ENCODE measurements at places on chromosomes 7 and 10. TPM values are rescaled to one million over a fixed set of nuclear protein-coding genes. Genes with fewer than 3 reads are reported as not detected.

- peak overlapping the region; percentile 44 for H3K27ac ChIP-seq
- no peaks in the 10 kb centered on the region for H3K36me3 ChIP-seq
- H3K4me3 ChIP-seq: no peak overlapping the region
- peaks cover 7% of the 10 kb centered on the region for H3K4me1 ChIP-seq
Measured at GRCh38 chr10:62018131-62018911, 116.8 kb downstream of the ARID5B start.

DNA sequence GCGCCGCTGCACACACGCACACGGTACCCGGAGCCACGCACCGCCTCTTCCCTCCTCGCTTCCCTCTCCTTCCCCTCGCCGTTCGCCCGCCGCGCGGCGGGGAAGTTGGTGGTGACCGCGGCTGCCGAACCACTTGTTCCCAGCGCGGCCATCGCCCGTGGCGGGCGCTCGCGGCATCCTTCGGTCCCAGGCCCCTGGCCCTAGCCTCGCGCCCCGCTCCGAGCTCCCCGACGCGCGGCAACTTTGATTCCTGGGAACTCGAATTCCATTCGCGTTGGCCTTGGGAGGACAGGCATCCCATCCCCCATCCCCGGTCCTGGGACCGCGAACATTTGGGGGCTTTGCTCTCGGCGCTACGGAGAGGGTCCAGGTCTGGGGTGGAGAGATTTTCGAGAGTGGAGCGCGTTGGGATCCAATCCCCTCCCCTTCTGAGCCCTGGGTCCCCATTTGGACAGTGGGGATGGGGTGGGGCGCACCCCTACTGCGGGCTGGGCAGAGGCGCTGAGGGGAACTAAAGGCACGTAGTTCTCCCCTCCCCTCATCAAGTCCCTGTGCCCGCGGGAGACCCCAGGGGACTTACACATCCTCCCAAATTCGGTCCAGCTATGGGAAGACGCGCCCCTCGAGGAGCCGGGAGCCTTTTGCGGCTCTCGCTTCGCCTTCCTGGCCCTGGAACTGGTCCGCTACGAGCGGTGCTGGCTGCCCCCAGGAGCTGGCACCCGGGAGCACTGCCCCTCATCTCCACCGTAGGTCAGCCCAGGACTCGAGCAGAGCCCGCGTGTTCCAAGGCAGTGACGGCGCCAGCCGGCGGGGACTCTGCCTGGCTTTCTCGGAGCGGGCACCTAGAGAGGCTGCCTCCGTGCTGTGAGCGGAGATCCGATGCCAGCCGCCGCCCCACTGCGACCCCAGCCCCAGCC lies 834 bp downstream of the CDH23 start:
- H3K27ac ChIP-seq: no peak overlapping the region
- H3K4me3 ChIP-seq: peak overlapping the region; percentile 58
- peak; percentile 79 for DNase-seq
- H3K4me1 ChIP-seq: no peaks in the 10 kb centered on the region
- H3K36me3 ChIP-seq: no peaks in the 10 kb centered on the region

GRCh38 chr10:7209458-7209857 lies 201.4 kb downstream of the SFMBT2 start:
- H3K4me1 ChIP-seq: no peaks in the 10 kb centered on the region
- DNase-seq: no peak
- no peaks in the 10 kb centered on the region for H3K36me3 ChIP-seq
- H3K27ac ChIP-seq: no peak overlapping the region
- H3K4me3 ChIP-seq: no peak overlapping the region

- no peaks in the 10 kb centered on the region for H3K4me1 ChIP-seq
- H3K4me3 ChIP-seq: no peak overlapping the region
Measured at GRCh38 chr10:132643709-132644526, 106.3 kb downstream of the INPP5A start.

- no peak for DNase-seq
- no peaks in the 10 kb centered on the region for H3K27me3 ChIP-seq
- no peaks in the 10 kb centered on the region for H3K4me1 ChIP-seq
- H3K27ac ChIP-seq: no peak overlapping the region
- no peaks in the 10 kb centered on the region for H3K36me3 ChIP-seq
Measured at GRCh38 chr7:118352867-118353453, 128.5 kb downstream of the ANKRD7 start.

DNA sequence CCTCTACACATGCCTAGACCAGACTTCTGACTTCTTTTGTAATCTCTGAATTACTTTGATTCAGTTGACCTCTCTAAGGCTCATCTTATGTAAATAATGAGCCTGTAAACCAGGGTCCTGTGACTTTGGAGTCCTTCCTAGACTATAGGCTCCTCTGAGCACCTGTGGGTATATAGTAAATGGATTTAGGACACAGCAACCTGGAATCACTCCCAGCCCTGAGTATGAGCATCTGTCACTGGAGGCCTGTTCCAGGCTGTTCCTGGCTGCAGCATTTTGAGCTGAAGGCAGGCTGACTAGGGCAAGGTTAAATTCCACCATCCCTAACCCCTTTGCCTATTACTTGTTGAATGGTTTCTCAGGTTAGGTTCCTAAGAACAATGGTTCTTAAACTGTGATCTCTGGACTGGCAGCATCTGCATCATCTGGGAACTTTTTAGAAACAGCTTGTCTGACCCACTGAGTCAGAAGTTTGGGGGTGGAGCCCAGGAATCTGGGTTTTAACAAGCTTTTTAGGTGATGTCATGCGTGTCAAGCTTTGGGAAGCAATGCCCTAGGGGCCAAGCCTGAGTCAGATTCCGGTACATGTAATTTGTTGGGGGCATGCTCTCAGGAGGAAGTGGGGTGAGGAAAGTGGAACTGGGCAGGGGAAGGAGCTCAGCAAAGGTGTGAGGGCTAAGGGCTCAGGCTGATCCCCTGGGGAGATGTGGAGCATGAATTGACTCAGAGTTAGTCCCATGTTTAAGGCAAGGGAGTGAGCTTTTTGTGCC lies 28.2 kb downstream of the MINDY4 start:
- DNase-seq: peak; percentile 91
- H3K27me3 ChIP-seq: no peaks in the 10 kb centered on the region
- H3K4me3 ChIP-seq: no peak overlapping the region
- H3K36me3 ChIP-seq: no peaks in the 10 kb centered on the region
- H3K27ac ChIP-seq: peak overlapping the region; percentile 46
- H3K4me1 ChIP-seq: peaks cover 4% of the 10 kb centered on the region

- no peaks in the 10 kb centered on the region for H3K27me3 ChIP-seq
- H3K4me1 ChIP-seq: no peaks in the 10 kb centered on the region
- no peaks in the 10 kb centered on the region for H3K36me3 ChIP-seq
- H3K4me3 ChIP-seq: no peak overlapping the region
Measured at GRCh38 chr10:55001422-55001821, 200.4 kb upstream of the PCDH15 start.

DNA sequence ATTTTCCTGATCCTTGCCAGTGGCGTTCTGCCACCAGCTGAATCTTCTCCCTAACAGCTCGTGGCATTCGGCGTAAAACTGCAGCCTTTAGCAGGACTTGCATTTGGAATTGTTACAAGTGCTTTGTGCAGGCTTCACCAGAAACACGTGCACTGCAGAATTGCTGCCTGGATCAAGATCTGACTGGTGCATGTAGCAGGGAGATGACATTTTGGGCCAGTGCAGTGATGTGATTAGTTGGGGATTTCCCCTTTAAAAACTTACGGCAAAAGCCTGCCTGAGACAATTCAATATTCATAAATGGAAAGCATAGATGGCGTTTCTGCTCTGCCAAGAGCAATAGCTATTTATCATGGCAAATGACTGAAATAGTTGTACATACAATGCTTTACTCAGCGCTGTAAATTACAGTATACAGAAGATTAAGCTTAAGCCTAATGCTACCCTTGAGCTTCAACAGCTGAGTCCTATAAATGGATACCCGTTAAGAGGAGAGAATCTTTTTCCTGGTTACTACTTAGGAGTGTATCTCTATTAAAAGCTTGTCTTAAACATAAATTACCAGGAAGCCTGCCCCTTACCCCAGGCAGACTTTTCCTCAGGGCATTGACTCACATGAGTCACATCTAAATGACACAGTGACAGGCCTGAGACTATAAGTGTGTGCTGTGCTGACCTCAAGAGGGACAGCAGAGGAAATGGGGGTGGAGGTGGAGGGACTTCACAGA lies 106.3 kb downstream of the ATXN7L1 start:
- H3K36me3 ChIP-seq: no peaks in the 10 kb centered on the region
- H3K4me1 ChIP-seq: no peaks in the 10 kb centered on the region
- no peak for DNase-seq
- no peak overlapping the region for H3K4me3 ChIP-seq

GRCh38 chr10:76133597-76134255 lies 702.3 kb downstream of the LRMDA start:
- no peaks in the 10 kb centered on the region for H3K4me1 ChIP-seq
- H3K27me3 ChIP-seq: no peaks in the 10 kb centered on the region
- no peak for DNase-seq
- no peaks in the 10 kb centered on the region for H3K36me3 ChIP-seq
- no peak overlapping the region for H3K27ac ChIP-seq

- no peak overlapping the region for H3K4me3 ChIP-seq
- no peaks in the 10 kb centered on the region for H3K27me3 ChIP-seq
- no peaks in the 10 kb centered on the region for H3K36me3 ChIP-seq
- no peak for DNase-seq
- no peak overlapping the region for H3K27ac ChIP-seq
Measured at GRCh38 chr10:77960829-77961329, 34.3 kb upstream of the DLG5 start.

GRCh38 chr10:122566632-122567031 lies 6.1 kb downstream of the DMBT1 start:
- no peaks in the 10 kb centered on the region for H3K27me3 ChIP-seq
- H3K4me1 ChIP-seq: no peaks in the 10 kb centered on the region
- no peak for DNase-seq
- H3K27ac ChIP-seq: no peak overlapping the region

- H3K36me3 ChIP-seq: no peaks in the 10 kb centered on the region
- peak overlapping the region; percentile 89 for H3K27ac ChIP-seq
- peak overlapping the region; percentile 64 for H3K4me3 ChIP-seq
- no peaks in the 10 kb centered on the region for H3K27me3 ChIP-seq
- H3K4me1 ChIP-seq: no peaks in the 10 kb centered on the region
Measured at GRCh38 chr7:27116031-27116961, 13.8 kb upstream of the HOXA2 start.

DNA sequence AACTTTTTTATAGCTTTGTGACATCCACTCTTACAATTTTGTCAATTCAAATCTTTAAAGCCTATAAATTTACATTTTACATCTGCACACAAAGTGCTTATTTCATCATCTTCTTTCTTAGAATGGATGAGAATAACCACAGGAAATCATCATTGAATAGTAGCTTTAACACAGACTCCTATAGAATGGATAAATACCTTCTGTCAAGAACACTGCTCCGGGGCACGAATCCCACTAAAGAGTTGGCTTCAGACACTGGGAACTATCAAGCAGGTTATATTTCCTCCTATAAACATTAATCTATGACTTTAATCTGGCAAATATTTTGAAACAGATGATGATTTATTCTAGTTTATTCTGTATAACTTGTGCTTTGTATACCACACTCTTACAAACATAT lies 269.7 kb upstream of the TPK1 start:
- no peak overlapping the region for H3K27ac ChIP-seq
- H3K4me3 ChIP-seq: no peak overlapping the region
- H3K27me3 ChIP-seq: no peaks in the 10 kb centered on the region
- DNase-seq: no peak
- no peaks in the 10 kb centered on the region for H3K36me3 ChIP-seq

DNA sequence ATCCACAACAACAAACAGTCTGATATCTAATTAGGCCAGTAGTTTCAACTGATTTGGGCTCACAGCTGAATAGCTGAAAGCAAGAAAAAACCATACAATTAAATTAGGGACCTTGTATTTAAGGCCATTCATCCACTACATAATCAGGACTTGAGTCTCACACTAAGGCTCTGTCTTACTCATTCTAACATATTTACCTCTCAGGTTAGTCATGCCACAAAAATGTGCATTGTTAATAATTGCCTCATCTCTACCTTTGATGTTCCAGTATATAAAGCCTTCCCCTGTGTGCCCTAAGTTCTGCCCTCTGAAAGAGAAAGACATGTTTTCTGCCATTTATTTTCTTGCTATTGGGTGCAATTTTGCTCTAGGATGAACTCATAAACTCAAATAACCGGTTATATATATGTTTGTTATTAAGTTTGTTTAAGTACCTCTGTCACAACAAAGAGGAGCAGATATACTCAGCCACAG lies 5.3 kb upstream of the C1GALT1 start:
- no peak overlapping the region for H3K4me3 ChIP-seq
- no peaks in the 10 kb centered on the region for H3K4me1 ChIP-seq
- H3K27ac ChIP-seq: no peak overlapping the region
- peaks cover 3% of the 10 kb centered on the region for H3K36me3 ChIP-seq
- no peaks in the 10 kb centered on the region for H3K27me3 ChIP-seq
- DNase-seq: no peak

DNA sequence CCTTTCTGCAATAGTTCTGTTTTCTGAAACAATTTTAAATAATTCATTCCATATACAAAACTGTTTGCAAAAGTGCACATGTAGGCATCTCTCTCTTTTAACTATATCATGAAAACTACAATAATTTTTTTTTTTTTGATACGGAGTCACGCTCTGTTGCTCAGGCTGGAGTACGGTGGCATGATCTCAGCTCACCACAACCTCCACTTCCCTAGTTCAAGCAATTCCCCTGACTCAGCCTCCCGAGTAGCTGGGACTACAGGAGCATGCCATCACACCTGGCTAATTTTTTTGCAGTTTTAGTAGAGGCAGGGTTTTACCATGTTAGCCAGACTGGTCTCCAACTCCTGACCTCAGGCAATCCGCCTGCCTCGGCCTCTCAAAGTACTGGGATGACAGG lies 44.0 kb upstream of the SEMA3A start:
- H3K27ac ChIP-seq: no peak overlapping the region
- H3K4me3 ChIP-seq: no peak overlapping the region
- H3K36me3 ChIP-seq: no peaks in the 10 kb centered on the region
- no peak for DNase-seq
- no peaks in the 10 kb centered on the region for H3K4me1 ChIP-seq

- no peak overlapping the region for H3K4me3 ChIP-seq
- H3K4me1 ChIP-seq: peaks cover 3% of the 10 kb centered on the region
- no peaks in the 10 kb centered on the region for H3K27me3 ChIP-seq
- H3K36me3 ChIP-seq: peaks cover 3% of the 10 kb centered on the region
Measured at GRCh38 chr7:90917539-90917938, 321.4 kb downstream of the CDK14 start.

DNA sequence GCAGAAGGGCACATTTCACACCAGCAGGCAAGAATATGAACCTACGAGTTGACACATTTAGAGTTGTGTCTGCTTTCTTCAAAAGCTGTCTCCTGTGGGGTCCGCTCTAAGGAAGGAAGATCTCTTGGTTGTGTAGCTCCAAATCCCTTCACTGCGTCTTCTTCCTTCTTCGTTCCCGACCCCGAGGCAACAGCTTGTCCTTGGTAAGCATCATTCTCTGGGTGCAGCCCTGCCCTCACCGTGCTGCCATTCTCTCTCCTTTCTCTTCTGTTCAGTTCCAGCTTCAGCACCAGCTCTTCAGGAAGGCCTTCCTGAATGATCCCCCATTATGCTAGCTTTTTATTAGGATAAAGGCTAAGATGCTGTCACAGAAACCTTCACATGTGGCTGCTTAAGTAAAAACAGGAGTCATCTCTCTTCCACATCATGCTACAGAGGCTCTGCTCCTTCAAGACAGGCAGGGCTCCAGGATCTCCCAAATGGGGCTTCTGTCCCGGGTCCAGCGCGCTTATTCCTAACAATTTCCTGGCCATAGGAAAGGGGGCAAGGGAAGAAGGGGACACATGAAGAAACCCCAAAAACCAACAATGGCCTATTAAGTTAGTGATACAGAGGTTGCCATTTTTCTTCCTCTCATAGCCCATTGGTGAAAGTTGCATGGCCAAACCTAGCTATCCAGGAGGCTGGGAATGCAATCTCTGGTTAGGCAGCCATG lies 52.2 kb upstream of the SHH start:
- no peak overlapping the region for H3K4me3 ChIP-seq
- H3K27ac ChIP-seq: no peak overlapping the region
- H3K27me3 ChIP-seq: no peaks in the 10 kb centered on the region
- no peak for DNase-seq
- H3K36me3 ChIP-seq: no peaks in the 10 kb centered on the region
- H3K4me1 ChIP-seq: no peaks in the 10 kb centered on the region

The MARVELD1 gene
- total RNA-seq: 92.4 TPM

The DBF4 gene
- 4.4 TPM for total RNA-seq

The SYT15B gene
- total RNA-seq: 2.7 TPM

The KIAA1217 gene
- total RNA-seq: 15.9 TPM

The ANKRD30A gene
- not detected for total RNA-seq
